ENCODE measurements at places on chromosomes 3 and 15.

- no peak for DNase-seq
Observed at GRCh38 chr3:195443391-195443989, 670 bp upstream of the ACAP2 start.

GRCh38 chr3:23826382-23827064 lies 20.8 kb downstream of the UBE2E1 start:
- no peak for DNase-seq

GRCh38 chr15:94242257-94242656 lies 10.9 kb downstream of the MCTP2 start:
- no peak for DNase-seq

GRCh38 chr3:170062769-170063168 lies 25.0 kb downstream of the GPR160 start:
- DNase-seq = no peak

- no peak for DNase-seq
Observed at GRCh38 chr3:159779883-159780282, 208.8 kb upstream of the IL12A start.

DNA sequence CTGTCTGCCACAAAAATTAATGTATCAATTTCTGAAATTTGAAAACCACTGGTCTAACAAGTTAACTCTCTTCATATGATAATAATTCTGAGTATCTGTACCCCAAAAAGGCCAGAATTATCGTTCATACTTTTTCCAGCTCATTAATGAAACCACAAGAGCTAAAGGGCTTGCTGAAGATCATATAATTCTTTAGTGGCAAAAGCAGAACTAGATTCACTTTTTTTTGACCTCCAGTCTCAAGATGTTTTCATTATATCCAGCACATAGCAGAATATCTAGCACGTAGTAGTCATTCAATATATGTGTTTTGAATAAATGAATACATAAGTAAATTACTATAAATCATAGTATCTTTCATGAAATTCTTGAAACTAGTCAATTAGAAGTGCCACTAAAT lies 246.7 kb upstream of the KCNH8 start:
- no peak for DNase-seq

DNA sequence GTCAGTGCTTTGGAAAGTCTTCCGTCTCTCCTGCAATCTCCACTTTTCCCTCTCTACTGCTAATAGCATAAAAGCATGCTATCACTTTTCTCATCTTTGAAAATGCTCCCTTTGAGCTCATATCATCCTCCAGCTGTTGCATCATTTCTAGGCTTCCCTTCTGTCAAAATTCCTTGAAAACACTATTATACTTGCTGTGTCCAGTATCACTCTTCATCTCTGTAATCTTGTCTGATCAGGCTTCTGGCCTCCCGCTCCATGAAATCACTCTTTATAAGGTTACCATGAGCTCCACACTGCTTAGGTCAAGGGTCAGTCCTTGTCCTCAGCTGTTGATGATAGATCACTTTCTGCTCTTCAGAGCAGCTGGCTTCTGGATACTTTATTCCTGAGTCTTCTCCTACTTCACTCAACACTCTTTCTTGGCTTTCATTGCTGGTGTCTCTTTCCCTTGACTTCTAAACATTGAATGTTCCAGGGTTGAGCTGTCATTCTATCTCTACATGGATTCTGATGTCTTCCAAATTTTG lies 50.9 kb upstream of the SPTSSB start:
- no peak for DNase-seq

DNA sequence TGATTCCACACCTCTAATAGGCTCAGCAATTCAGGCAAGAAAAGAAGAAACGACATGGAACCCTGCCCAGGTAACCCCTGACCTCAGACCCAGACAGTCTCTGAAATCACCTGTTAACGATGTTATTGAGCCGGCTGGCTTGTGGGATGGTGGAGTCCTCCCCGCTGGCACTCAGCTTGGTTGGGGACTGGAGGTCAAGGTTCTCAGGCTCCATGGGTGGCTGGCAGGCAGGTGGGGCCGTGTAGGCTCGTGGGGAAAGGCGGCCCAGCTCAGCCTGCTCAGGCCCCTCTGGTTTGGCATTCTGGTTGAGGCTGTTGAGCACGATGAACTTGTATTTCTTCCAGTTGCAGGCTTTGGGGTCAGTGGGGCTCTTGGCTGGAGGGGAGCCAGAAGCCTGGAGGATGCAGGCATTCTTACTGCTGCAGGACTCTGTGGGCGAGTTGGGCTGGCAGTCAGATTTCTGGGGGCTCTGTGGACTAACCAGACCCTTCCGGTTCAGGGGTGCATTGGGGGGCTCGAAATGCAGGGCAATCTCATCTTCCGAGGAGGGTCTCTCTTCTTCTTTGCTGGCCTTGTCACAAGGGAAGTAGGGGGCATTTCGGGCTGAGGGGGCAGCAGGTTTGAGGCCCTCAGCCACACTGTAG lies 16.2 kb downstream of the BCL6 start:
- DNase-seq = no peak

GRCh38 chr3:30493911-30494311 lies 112.5 kb upstream of the TGFBR2 start:
- DNase-seq = no peak

- DNase-seq = no peak
Observed at GRCh38 chr3:42090973-42091731, at the start of gene TRAK1. Gene TRAK1, plus strand, starts transcription at chr3:42091357. Its CDS starts 113 bp downstream, at chr3:42091470.

DNA sequence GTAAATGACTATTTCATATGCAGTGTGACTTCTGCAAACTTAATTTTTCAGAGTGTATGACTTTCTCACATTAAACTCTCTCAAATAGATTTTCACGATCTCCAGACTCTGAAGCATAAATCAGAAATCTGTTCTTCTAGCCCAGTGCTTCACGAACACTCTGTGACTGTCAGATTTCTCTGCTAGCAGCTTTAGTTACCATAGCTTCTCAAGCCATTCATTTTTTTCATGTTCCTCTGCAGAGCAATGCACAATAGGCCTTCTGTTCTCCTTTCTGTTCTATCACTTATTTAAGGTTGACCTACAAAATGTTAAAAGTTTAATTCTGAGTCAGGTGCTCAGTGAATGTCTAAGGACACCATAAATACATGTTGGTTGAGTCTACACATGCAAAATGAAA lies 1102.2 kb downstream of the TUSC7 start:
- DNase-seq = no peak

- DNase-seq = no peak
Observed at GRCh38 chr3:24521420-24522145, 26.9 kb upstream of the THRB start.

GRCh38 chr15:57031605-57032004 lies 113.2 kb downstream of the TCF12 start:
- DNase-seq = no peak

- DNase-seq = no peak
Observed at GRCh38 chr15:47273864-47274263, 443.4 kb upstream of the SEMA6D start.

DNA sequence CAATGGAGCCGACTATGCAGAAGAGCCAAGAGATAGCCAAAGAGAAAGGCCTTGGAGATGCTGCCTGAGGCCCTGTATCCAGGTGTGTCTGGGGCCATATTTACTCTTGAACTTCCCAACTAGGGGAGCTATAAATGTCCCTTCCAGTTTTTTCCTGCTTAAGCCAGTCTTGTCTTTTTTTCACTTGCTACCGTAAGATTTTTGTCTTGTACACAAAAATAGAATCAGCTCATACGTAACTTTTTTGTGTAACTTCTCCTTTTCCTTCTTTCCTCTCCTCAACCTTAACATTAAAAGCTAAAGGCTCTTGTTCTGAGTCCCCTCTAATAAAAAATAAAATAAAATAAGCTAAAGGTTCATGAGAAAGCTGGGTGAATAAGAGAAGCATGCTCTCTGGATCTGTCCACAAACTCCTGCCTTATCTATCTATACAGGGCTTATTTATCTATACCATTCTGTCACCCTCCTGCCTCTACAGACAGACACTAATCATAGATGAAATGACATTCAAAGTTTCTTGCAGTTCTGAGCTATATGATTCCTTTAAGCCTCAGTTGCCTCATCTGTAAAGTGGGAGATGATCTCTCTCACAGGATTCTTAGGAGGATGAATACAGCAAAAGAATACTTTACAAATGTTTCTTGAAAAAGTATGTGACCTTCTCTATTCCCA lies 4.6 kb downstream of the SUMF1 start:
- DNase-seq = no peak

DNA sequence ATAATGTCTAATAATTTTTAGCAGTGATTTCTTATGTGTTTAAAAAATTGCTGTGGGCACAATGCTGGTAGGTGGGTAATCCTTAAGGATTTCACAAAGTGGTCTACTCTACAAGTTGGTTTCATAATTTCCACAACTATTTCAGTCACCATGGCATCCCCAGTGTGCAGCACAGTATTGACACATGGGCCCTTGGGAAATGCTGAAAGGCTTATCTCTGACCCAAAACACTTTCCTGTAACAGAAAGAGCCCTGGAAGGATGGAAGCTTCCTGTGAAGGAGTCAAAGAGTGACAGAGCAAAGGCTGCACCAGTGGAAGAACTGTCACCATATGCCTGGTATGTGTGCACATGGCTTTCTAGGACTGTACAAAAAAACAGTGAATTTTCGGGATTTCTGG lies 153.7 kb downstream of the ANO10 start:
- DNase-seq = no peak

DNA sequence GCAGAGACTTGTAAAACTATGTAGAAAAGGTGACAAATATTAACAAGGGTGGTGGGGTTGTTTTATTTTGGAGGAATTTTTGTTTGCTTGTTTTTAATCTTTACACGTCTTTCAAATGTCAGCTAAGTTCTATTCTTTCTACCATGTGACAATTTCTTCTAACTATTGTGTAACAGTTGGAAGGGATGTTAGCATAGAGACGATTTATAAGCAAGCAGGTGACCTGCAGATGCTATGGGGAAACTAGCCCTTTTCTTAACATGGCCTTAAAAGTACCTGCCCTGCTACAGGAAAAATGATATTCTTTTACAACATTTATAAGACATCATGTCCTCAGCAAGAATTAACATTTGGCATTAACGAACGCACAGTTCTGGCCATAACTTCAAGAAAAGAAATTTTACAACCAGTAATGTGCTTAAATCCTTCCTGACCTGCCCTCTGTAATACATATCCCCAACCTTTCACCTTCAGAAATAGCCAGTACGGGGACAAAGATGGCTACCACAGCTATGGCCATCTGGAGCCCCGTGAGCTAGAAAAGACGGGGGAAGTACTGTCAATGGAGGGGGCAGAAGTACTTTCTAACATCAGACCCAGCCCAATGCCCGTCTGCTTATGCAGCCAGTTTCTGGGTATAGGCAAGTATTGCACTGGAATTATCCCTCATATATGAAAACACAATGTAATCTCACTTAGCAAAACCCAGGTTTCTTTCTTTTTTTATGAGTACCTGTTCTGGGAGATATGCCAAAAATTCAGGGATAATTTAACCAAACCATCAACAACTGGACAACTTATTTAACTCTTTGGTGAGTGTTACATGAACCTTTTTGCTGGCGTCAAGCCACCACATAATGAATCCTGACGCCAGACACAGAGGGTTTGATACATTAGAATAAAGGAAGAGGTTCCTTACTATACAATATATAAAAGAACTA lies 67.7 kb upstream of the NR2F2 start:
- DNase-seq = no peak

DNA sequence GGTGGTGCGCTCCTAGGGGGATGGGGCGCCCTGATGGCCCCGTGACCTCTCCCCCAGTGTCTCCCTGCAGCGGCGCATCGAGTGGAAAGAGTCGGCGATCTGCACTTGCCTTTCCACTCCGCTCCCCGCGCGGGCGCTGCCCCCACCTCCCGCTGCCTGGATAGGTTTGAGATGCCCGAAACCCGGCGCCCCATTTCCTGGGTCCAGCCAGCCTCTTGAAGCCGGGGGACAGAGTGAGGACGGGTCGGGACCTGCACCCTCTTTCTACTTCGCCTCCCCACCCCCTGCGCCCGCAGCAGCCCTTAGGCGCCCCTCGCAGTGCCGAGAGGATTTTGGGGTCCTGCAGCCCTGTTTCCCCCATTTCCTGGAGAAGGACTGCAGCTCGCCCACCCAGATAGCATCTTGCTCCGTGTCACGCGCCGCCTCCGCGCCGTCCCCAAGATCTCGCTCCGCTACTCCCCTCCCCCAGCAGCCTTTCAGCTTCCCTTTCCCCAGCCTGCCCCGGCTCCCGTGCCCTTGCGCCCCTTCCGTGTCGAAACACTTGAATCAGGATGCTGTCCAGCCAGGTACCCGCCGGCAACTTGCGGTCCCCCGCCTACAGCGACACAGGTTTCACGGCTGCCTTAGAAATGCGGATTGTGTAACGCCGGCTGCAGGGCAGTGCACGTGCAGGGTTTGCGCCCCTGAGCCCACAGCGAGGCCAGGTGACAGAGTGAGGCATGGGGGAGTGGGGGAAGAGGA lies 519 bp downstream of the ABHD6 start:
- peak; percentile 28 for DNase-seq

GRCh38 chr15:46251903-46252302 lies 617.1 kb downstream of the SQOR start:
- no peak for DNase-seq

DNA sequence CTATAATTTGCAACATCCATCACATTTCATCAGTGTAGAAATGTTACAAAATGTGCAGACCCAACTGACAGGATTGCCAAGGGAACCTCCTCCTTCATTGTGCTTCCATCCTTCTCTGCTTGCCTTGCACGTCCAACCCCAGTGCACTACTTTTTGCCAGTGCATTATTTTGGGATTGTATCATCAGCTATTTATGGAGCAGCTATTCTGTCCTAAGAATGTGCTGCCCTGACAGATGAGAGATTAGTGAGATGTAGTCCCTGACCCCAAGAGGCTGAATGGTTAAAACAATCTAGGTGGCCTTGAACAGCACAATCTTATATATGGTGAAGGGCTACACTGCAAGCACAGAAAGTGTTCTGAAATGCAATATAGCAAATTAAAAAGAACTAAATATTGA lies 935.8 kb downstream of the IGSF11 start:
- no peak for DNase-seq

GRCh38 chr3:64327100-64327804 lies 102.0 kb upstream of the PRICKLE2 start:
- no peak for DNase-seq

DNA sequence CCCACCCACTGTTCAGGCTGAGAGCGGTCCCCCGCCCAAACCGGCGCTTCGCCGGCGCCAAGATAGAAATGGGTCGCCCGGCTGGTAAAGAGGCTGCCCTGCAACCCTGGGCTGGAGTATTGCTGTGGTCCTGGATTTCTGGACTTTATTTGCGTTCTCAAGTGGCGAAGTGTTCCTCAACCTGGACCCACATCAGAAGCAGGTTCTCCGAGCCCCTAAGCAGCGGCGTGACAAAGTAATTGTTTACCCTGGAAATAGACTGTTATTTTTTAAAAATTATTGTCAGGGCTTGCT lies 481 bp upstream of the DYNC1LI1 start:
- DNase-seq = no peak

DNA sequence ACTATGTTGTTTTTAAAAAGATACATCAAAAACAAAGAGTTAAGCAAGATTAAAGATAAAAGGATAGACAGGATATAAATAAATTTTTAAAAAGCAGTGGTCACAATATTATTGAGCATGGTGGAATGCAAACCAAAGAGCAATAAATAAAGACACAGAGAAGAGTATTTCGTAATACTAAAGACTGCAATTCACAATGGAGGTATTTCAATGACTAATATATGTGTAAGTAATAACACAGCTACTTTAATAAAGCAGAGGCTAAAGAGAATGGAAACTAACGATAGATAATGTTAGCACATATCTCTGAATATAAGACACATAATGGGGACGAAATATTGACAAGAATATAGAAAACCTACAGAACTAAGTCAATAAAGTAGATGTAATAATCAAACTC lies 219.6 kb downstream of the WDR72 start:
- DNase-seq = no peak
